H1 (cell line): ENCODE measurements at places on chromosomes 7 and 10. TPM values are rescaled to one million over a fixed set of nuclear protein-coding genes. Genes with fewer than 3 reads are reported as not detected.

DNA sequence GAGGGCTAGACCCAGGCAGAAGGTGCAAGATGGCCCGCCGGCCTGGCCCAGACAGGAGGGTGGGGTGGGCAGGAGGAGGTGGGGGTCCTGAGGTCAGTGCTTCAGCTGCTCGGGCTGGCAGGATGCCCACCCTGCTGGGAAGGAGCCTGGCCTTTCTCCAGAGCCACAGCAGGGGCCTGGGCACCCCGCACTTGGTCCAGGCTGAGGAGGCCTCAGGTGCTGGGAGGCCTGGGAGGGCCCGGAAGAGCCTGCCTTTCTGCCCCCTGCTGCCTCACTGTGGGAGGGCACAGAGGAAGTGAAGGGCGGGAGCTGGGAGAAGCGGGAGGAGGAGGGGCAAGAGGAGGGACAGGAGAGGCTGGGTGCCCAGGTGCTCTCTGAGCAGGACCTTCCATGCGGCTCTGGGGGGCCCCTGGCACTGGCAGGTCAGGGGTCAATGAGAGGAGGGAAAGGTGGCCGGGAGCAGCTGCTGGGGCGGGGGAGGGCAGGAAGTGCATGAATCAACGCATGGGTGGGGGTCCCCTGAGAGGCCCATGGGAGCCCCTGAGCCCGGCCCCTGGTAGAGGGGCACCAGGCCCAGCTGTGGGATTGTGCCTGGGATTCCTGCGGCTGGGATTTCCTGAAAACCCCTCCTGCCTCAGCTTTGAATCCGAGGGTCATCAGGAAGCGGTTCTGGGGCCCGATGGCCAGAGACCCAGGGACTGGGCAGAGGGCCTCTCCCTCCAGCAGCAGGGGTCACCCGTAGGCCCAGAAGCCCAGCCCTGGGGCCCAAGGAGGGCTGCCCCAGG lies 49.9 kb downstream of the PWWP2B start:
- no peak for DNase-seq

DNA sequence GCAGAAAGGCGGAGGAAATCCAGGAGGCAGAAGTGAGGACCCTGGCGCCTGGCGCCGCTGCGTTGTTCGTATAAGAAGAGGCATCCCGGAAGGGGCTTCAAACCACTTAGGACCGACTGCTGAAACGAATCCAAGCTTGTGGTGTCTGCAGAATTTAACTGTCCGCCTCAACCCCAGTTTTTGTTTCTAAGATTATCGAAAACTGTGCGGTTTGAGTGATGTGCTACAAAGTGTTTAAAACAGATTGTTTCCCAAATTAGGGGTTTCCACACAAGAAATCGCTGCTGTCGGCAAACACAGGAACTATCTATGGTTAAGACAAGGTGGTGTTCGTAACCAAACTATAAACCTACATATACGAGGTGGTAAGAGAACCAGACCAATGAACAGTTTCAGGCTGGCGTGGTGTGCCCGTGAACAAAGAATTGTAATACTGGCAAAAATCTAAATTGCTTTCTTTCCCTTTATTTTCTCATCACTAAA lies 835 bp upstream of the DGKI start:
- no peak for DNase-seq

- no peak for DNase-seq
These were observed 129.4 kb downstream of the CCNY start for GRCh38 chr10:35465673-35466072.

ANKRD61 gene
- 0.32 and 0.42 TPM in 2 replicates for total RNA-seq

- no peak for DNase-seq
These were observed 18.6 kb downstream of the FOXK1 start for GRCh38 chr7:4700577-4701235.

- no peak for DNase-seq
These were observed 199.8 kb upstream of the CNTNAP2 start for GRCh38 chr7:145916776-145917175.

GRCh38 chr10:89301232-89301631 lies 614 bp upstream of the IFIT2 start:
- no peak for DNase-seq

DNA sequence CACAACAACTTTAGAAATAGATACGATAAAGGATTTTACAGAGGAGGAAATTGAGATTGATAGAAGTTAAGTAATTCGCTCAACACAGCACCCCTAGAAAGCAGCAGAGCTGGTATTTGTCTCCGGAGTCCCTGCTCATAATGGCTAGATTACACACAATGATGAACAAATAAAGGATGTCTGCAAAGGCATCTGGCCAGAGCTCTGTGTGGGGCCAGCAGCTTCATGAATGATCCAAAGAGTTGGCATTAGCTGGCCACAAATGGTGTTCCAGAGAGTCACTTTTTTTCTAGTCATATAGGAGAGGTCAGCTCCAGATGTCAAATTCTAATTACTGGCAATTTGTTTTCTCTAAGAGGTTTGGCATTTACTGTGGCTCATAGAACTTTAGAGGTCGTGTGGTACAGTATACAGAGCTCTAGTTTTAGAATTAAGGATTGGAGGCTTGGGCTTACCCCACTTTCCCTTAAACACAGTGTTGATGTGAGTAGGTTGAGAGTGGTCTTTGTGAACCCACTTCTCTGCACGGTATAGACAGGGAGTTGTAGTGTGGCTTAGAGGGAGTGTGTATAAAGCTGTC lies 186.2 kb downstream of the BICC1 start:
- no peak for DNase-seq

LEP gene
- not detected in 2 replicates for total RNA-seq

ITGB1 gene
- total RNA-seq, result 282 and 321 TPM in 2 replicates

DEPP1 gene
- total RNA-seq, result 0.67 and 0.80 TPM in 2 replicates

NUTM2A gene
- 0.41 and 0.59 TPM in 2 replicates for total RNA-seq

GDF10 gene
- total RNA-seq, result 0.19 and 0.25 TPM in 2 replicates

FGFR2 gene
- 81.2 and 81.6 TPM in 2 replicates for total RNA-seq

GRCh38 chr10:62386356-62387320 lies 12.5 kb downstream of the ZNF365 start:
- DNase-seq, result no peak

DNA sequence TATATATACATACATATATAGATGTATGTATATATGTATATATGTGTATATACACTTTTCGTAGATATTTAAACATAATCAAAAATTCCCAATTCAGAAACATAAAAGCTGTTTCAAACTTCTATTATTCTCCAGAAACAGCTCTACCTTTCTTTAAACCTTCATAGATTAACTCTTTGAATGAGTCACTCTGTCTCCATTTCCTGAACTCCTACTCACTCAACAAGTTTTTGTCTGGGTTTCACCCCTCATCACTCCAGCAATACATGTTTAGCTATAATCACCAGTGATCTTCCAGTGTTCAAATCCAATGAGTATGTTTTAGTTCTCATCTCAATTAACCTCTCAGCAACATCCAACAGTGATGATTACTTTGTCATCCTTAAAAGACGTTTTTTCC lies 9.6 kb downstream of the DGKB start:
- DNase-seq, result no peak

- DNase-seq, result no peak
These were observed 16.5 kb downstream of the ANLN start for GRCh38 chr7:36406156-36406555.

DNA sequence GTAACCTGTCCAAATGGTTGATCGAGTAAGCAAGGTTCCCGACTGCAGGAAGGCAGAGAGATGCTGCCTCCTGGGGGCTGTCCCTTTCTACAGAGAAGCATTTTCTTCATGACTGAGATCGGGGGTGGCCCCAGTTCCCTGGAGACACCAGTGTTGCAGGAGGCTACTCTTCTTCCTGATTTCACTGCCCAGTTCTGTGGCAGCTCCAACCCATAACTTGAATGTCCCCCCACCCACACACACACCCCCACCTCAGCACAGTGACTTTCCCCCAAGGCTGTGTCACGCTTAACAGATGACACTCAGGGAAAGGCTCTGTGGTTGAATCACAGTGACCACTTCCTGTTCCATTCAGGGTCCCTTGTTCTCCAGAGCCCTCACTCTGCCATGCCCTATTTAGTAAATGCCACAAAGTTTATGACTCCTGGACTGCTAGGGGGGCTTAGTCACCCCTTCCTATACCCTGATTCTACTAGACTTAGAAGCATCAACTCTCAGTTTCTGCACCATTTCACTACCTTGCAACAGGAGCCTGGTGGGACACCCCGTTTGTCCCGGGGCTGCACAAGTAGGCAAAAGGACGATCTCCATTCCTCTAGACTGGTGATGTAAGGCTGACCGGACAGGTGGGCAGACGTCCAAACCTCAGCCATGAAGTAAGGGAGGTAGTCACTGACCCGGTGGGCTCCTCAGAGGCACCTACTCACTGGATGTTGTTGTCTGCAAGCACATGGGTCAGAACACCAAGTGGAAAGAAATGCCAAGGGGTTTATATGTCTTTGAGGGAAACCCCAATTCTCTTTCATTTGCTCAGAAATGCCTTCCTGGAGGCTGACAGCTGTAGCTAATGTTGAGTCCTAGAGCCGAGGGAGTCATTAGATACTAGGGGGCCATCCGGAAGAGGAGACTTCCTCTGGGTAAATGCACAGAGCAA lies 31.3 kb upstream of the SMC3 start:
- no peak for DNase-seq

DNA sequence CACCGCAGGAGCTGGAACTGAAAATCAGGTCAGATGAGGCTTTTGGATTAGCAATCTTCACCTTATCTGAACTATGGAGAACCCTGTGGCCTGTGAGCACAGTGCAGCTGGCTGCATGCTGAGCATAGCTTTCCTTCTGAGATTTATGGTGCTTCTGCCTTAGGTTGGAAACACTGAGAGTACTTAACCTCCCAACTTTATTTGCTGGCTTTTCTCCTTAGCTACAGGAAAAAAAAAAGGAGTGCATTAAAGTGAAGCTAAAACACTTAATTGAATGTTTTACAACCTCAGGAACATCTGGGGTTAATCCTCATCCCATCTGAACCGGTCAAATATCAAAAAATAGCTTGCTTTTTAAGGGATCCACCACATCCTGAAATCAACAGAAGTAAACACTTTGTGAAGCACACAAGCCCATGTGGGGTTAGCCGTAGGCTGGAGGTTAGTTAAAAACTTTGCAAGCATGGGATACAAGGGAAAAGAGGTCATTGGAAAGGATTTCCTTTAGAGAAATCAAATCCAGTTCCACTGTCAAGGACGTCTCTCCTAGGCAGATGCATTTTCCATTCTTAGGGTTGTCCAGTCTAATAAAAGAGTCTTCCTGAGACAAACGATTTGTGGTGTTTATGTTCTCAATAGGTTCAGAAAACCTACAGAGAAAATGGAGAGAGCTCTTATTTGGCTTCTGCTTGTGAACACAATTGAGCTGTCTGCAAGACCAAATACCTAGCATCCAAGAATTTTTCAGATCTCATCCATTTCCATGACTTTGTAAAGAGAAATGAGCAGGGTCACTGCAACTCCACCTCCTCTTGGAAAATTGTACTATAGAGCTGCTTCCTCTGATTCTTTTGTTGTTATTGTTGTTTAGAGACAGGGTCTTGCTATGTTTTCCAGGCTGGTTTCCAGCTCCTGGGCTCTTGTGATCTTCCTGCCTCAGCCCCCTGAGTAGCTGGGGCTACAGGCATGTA lies 470.4 kb upstream of the IGFBP3 start:
- DNase-seq, result no peak

DNA sequence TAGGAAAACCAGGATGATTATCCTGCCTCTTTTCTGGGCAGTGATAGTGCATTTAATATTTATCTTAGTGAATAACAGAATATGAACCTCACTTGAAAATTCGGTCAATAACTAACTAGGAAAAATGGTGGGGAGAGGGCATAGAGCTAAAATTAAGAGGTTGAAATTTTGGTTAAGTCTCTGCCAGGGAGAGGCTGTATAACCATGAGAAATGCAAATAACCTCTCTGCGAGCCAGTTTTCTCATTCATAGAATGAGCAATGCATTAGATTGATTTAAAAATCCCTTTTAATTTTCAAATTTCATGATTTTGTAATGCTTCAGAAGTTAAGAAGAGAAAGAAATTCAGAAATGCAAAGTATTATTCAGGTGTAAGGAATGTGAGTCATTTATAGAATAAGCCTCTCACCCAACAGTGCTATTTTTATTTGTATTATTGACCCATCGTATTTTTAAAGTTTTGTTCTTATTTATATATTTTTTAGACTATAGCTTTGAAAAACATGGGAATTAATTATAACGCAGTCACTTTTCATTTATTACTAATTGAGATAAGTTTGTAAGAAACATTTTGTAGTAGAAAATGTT lies 104.7 kb downstream of the PHF14 start:
- no peak for DNase-seq

DNA sequence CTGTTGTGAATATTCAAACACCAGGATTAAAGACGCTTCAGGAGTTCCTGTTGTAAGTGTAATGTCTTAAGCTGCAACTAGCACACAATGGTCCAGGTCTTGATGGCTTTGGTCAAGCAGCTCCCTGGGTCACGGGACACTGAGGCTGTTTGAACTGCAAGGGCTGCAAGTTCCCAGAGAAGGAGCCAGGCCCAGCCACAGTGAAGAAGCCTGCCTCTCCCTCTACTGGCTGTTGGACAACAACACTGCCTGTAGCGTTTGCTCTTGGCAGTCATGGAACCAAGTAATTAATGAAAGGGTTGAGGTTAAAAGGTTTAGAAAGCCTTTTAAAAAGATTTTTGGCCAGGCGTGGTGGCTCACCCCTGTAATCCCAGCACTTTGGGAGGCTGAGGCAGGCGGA lies 31.9 kb upstream of the GUSB start:
- peak; percentile 56 for DNase-seq

- no peak for DNase-seq
These were observed 61.1 kb downstream of the GNAT3 start for GRCh38 chr7:80450621-80451308.

SPDYE2 gene
- total RNA-seq, result not detected in 2 replicates

- DNase-seq, result no peak
These were observed 3.5 kb downstream of the PRR15 start for GRCh38 chr7:29567174-29567573.

DNA sequence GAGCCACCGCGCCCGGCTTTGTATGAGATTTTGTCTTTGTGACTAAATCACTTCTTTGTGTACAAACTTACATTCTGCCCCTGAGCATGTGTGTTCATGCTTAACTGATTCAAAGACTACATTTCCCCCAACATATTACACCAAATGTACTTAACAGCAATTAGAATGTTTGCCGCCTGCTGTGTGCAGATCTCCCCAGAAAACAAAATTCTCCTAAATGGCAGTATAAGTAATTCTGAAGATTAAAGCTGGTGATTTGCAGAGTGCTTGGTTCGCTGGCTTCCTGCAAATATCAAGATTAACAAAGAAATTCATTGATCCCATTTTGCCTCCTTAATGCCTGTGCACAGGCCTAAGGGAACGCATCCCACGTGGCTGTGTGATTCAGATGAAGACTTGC lies 230.3 kb downstream of the GALNT17 start:
- DNase-seq, result no peak

GRCh38 chr7:129831424-129832058 lies 121.2 kb downstream of the UBE2H start:
- DNase-seq, result no peak

- DNase-seq, result no peak
These were observed 71.5 kb upstream of the NOBOX start for GRCh38 chr7:144474800-144475615.

ZNF680 gene
- 15.3 and 16.9 TPM in 2 replicates for total RNA-seq

KCNMA1 gene
- 9.5 and 11.1 TPM in 2 replicates for total RNA-seq

DNA sequence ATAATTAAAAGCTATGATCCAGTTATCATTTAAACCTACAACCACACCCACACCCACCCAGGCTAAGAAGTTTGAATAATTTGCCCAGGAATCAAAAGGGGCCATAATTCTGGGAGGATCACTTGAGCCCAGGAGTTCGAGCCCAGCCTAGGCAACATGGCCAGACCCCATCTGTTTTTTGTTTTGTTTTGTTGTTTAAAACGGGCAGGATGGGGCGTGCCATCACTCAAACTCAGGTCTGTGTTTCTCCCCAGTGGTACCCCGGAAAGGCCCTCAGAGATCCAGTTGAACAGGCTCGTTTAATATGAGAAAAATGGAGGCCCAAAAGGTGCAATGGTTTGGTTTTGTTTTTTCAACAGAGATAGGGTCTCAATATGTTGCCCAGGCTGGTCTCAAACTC lies 23.3 kb downstream of the HSPB1 start:
- no peak for DNase-seq
